ENCODE measurements at places on chromosomes 12 and 14.

DNA sequence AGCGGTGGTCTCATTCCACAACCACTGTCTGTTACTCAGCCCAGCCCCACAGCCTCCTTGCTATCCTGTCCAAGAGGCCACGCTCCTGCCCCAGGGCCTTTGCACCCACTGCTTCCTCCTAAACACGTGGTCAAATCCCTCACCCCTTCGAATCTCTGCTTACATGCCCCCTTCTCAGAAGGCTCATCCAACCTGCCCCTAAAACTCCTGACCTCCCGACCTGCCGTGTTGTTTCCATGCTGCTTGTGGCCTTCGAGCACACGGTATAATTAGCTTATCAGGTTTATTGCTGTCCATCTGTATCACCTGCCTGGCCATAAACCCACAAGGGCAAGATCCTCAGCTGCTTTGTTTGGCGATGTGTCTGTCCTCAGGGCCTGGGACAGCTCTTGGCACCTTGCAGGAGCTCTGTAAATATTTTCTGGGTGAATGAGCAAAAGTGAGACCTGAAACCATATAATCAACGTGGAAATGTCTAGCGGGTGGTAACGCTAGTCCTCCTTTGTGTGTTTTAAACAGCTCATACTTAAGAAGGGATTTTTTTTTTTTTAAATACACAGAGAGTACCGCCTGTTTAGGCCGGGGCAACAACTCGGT, 36.0 kb downstream of the SCARB1 start:
- no peak for DNase-seq

GRCh38 chr14:63413009-63413408, 94.3 kb upstream of the GPHB5 start:
- no peak for DNase-seq

DNA sequence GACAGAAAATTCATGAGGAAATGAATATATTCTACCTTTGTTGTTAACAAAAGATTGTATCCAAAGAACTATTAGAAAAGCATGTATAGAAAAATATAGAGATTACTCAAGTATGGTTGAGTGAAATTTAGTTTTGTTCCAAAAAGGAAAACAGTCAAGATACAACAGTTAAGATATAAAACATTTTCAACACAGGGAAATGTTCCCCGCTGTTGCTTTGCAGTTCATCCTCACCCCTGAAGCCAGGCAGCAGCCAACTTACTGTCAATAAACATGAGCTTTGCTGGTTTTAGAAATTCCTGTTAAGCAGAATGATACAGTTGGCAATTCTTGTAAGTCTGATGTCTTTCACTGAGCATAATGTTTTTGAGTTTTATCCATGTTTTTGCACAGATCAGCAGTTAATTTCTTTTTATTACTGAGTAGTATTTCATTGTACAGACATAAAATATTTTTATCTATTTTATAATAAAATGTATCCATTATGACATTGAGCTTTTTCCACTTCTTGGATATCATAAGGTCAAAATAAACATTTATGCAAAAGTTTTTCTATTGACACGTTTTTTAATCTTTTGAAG, 1.2 kb upstream of the CLEC2B start:
- DNase-seq = no peak

DNA sequence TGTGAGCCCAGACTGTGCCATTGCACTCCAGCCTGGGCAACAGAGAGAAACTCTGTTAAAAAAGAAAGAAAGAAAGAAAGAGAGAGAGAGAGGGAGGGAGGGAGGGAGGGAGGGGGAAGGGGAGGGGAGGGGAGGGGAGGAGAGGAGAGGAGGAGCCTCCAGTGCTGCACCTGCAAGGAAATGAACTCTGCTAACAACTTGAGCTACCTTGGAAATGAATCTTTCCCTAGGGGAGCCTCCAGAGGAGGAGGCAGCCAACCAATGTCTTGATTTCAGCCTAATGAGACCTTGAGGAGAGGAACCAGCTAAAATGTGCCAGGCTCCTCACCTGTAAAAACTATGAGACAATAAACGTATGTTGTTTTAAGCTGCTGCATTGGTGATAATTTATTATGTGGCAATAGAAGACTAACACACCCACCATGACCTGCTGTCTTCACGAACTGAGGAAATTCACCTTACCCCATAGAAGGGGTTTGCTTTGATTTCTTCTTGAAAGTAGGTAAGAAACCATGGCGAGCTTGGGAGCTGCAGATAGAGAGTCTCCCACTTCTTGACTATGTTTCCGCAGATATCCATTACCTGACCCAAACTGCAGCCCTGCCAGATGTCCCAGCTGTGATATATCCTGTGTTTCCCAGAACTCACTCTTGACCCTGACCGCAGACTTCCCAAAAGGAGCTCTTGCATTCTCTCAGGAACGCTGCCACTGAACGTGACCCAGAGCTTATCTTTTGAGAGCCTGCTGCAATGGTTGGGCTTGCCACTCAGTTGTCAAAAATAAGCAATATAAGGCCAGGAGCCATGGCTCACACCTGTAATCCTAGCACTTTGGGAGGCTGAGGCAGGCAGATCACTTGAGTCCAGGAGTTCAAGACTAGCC, 31.5 kb upstream of the TMPO start:
- no peak for DNase-seq

- no peak for DNase-seq
Measured at GRCh38 chr14:36014236-36014635, 162.3 kb downstream of the PTCSC3 start.

- DNase-seq = no peak
Measured at GRCh38 chr12:54146506-54147145, 42.2 kb downstream of the SMUG1 start.

GRCh38 chr14:102696856-102697495, 80.3 kb upstream of the TRAF3 start:
- DNase-seq = no peak

DNA sequence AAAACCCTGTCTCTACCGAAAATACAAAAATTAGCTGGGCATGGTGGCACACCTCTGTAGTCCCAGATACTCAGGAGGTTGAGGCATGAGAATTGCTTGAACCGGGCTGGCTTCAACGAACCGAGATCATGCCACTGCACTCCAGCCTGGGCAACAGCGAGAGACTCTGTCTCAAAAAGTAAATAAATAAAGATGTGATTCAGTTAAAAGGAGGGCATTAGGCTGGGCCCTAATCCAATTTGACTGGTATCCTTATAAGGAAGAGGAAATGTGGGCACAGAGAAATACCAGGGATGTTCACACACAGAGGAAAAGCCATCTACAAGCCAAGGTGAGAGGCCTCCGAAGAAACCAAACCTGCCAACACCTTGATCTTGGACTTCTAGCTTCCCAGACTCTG, 10.1 kb upstream of the DCAF4 start:
- no peak for DNase-seq

Measured in NCI-H187 treated with DMSO at 0.1 percent for 48 hours (cell line).